ENCODE measurements at places on chromosomes 6 and 20.
A peak's percentile ranks its signal among the peaks of the same experiment; 100 is the strongest.

- no peak for DNase-seq
These were observed 503.8 kb downstream of the TFAP2B start for GRCh38 chr6:51322505-51322904.

- no peak for DNase-seq
These were observed 95.9 kb downstream of the B3GAT2 start for GRCh38 chr6:70860920-70861319.

DNA sequence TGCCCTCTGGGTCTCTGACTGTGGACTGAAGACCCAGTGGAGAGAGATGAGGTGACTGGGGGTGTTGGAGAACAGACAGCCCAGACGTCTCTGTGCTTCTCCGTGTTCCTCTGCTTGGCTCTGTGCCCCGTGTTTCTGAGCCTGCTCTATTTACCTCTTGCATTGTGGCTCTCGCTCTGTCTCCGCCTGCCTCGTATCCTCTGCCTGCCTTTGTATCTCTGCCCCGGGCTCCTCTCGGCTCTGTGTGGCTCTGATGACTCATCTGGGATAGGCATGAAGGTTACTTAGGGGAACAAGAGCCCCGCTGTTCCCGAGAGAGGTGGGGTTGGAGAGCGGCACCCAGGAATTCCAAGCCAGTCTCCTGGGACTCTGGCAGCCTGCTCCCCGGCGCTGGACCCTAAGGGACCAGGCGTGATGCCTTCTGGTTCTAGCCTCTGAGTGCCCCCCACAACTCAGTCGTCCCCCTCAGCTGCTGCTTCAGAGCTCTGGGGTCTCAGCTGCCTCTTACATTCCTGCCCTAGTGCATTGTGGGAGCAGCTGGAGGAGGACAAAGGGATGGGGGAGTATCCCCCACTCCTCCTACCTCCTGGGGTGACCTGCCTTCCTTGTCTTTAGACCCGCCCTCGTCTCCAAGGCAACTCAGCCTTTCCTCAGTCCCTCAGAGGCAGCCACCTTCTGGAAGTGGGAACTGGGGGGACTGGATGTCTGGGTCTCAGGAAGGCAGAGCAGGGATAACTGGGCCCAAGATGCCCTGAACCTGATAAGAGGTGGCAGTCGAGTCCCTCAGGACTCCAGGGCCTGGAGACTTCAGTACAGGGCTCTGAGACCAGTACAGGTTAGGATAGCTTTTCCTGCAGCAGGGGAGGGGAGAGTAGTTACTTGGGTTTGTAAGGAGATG is 1.9 kb downstream of the DDR1 start:
- peak; percentile 55 for DNase-seq

DNA sequence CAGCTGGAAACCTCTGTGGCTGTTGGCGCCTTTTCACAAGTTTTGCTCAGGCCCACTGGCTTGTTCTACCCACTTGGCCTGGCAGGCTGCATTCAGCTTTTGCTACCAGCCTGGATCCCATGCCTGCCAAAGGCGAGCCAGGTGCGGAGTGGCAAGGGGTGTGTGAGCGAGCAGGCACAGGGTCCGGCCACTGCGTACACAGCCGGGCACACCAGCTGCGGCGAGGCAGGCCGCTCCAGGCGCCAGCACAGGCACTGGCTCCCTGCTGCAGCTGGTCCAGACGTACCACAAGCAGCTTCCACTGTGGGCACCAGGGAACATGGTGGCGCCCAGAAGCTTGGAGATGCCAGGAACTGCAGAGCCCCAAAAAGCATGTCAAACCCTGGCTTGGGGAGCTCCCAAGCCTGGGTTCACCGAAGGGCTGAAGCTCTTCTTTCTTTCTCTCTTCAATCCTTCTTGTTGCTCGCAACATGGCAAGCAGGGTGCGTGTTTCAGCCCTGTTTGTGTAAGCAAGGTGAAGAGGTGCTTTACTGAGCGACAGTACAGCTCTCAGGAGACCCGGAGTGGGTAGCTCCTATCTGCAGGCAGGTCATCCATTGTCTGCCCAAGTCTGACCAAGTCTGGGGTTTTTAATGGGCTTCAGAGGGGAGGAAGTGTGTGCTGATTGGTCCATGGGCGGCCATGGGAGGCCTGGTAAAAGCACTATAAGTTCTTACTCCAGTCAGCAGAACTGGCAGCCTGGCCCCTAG is 32.6 kb upstream of the GRM4 start:
- DNase-seq = no peak

DNA sequence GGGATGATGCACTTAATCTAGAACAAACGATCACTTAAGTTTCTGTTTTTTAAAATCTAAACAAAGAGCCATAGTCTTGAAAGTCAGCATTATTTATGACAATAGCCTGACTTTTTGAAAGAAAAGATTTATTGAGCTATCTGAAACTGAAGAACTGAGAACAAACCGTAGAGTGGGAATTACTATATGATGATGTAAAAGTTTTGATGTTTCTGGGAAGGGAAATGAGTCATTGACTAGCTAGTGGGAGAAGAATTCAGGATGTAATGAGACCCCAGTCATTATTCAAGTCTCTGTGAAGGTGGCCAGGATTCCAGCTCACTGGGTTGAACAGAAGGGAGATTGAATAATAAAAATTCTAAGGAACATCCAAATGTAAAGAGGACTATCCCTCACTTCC is 83.4 kb upstream of the FABP7 start:
- peak; percentile 54 for DNase-seq

- DNase-seq = no peak
These were observed 184.4 kb downstream of the MEI4 start for GRCh38 chr6:77837034-77837784.

DNA sequence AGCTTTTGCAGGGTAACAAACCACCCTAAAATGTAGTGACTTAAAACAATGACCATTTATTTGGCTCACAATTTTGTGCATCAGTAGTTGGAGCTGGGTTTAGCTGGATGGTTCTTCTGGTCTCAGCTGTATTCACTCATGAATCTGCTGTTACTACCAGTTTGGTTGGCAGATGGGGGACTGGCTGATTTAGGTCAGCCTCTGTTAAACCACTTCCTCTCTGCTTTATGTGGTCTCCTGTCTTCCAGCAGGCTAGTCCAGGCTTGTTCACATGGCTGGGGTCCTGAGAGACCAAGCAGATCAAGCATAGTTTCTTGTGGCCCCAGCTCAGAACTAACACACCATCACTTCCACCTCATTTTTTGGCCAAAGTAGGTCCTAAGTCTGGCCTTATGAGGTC is 67.2 kb upstream of the LAMP5 start:
- no peak for DNase-seq

GRCh38 chr6:140537211-140537610 is 1162.8 kb upstream of the CITED2 start:
- no peak for DNase-seq

GRCh38 chr20:57317789-57318371 is 11.7 kb upstream of the SPO11 start:
- no peak for DNase-seq

- no peak for DNase-seq
These were observed 61.4 kb upstream of the JARID2 start for GRCh38 chr6:15184441-15184861.

DNA sequence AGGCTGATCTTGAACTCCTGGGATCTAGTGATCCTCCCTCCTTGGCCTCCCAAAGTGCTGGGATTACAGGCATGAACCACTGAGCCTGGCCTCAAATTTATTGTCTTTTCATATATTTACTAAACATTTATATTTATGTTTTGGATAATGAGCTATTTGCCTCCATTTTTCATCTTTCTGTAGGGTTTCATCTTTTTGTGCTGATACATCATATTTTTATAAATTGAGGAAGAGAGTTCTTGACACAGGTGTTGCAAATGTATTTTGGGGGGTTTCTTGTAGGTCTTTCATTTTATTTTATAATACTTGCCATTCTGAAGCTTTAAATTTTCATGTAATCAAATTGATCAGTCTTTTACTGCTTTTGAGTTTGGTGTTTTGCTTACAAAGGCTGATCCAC is 72.4 kb downstream of the L3MBTL3 start:
- no peak for DNase-seq

GRCh38 chr6:165031502-165031901 is 277.9 kb downstream of the C6orf118 start:
- DNase-seq = no peak

- no peak for DNase-seq
These were observed 31.2 kb upstream of the HMGA1 start for GRCh38 chr6:34205466-34205865.

- no peak for DNase-seq
These were observed 228.9 kb upstream of the JAG1 start for GRCh38 chr20:10902576-10903282.

DNA sequence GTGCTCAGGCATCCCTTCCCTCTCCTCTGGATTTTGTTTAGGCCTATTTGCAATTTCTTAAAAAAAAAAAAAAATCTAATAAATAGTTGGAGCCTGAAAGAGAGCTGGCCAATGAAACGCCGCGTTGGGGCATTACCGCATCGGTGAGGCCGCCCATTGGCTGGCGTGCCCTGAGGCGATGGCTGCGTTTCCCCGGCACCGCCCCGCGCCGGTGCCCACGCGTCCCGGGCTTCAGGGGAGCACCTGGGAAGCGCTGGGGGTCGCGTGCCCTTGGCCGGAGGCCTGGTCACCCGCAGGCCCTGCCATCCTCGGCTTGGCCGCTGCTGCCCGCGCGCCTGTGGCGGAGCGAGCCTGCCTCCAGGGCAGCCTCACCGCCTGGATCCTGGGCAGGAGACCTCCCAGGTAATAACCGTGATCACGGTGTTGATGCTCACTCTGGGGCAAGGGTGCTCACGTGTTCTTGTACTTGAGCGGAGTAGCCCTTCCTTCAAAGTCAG is 155.4 kb downstream of the NRN1 start:
- peak; percentile 63 for DNase-seq

- DNase-seq = no peak
These were observed 680 bp upstream of the MTCH1 start for GRCh38 chr6:36986704-36987047.

DNA sequence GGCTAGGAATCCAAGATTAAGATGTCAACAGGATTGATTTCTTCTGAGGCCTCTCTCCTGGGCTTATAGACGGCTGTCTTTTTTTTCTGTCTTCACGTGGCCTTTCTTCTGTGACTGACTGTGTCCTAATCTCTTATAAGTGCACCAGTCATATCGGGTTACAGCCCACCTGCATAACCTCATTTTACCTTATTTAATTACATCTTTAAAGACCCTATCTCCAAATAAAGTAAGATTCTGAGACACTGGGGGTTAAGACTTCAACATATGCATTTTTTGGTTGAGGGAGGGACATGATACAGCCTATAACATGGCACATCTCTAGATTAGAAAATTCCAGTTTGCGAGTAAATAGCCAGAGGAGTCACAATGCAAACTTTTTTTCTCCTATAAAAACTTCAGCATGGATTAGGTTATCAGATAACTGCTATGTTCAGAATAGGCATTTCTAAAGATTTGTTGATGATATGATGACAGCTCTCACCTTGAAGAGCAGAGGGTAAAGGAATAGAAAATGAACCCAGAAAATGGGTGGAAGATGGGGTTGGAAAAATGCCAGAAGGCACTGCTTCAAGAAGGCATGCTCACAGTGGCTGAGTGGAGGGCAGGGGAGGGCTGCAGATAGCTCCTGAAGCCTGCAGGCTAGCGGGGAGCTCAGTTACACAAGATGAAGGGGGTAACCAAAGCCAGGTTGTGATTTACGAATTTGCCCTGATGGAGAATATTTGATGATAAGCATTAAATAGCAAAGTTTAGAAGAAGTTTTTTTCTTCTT is 8.7 kb upstream of the PDE7B start:
- no peak for DNase-seq

GRCh38 chr6:166768761-166769160 is 141.7 kb upstream of the RPS6KA2 start:
- no peak for DNase-seq

GRCh38 chr20:22794200-22794599 is 209.8 kb upstream of the FOXA2 start:
- peak; percentile 28 for DNase-seq

- peak; percentile 34 for DNase-seq
These were observed 42.9 kb downstream of the ATXN1 start for GRCh38 chr6:16718356-16718755.

- DNase-seq = peak; percentile 58
These were observed 165.9 kb downstream of the SASH1 start for GRCh38 chr6:148508401-148509041.

- DNase-seq = no peak
These were observed 161.5 kb downstream of the HIVEP2 start for GRCh38 chr6:142783499-142783898.

DNA sequence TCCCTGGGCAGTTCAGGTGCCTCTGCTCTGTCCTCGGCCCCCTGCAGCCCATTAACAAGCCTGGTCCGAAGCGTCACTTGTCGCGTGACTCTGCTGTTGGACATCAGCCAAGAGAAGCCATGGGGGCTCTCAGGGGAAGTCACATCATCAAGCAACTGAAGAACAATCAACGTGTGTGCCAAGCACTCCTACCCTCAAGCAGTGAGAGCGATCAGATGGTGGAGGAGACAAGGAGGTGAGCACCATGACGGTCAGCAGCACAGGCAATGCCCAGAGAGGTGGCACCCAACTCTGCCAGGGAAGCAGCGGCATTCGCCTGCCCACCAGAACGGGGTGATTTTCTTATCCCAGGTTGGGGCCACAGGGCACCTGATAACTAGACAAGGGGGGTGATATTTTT is 132.7 kb downstream of the AGPAT4 start:
- peak; percentile 50 for DNase-seq

DNA sequence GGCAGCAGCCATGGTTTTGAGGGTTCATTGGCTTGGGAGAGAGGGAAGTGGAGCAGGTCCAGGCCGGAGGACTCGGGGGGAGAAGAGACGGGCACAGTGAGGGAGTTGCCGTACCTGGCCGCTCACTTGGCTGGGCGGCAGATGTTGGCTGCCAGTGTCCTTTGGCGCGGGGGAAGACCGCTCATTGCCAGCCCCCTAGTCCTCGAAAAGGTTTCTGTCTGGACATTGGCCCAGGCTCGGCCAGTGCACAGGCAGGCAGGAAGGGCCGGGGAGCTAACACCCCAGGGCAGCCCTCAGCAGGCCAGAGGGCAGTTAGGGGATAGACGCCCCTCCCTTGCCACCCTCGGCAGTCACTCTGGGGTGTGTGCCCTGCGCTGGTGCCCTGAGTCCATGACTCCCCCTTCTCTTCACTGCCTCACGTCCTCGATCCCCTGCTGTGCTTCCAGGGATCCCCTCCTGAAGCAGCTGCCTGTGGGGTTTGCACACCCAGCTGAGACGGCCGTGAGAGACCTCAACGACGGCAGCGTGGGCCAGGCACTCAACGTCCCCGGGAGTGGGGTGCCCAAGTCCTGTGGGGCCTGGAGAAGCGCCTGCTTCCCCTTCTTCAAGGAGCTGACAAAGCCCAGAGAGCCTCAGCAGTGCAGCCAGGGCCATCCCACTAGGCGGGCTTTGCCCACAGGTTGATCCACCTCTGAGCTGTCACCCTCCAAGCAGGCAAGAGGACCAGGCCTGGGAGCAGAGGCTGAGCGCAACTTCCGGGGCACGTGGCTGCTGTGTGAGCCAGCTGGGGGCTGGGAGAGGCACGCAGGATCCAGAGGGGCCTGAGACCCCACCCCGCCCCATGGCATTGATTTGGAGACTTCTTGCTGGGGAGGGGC is 20.4 kb downstream of the RBM38 start:
- DNase-seq = no peak

All from dermis blood vessel endothelial cell (primary cell).